ENCODE measurements at places on chromosomes 5 and 9.

GRCh38 chr5:157729858-157730257 lies 1.4 kb upstream of the THG1L start:
- DNase-seq: no peak

DNA sequence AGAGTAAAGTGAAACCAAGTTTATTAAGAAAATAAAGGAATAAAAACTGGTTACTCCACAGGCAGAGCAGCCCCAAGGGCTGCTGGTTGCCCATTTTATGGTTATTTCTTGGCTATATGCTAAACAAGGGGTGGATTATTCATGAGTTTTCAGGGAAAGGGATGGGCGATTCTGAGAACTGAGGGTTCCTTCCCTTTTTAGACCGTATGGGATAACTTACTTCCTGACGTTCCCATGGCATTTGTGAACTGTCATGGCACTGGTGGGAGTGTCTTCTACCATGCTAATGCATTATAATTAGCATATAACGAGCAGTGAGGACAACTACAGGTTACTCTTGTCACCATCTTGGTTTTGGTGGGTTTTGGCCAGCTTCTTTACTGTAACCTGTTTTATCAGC lies 323.9 kb upstream of the PTGER4 start:
- no peak for DNase-seq

DNA sequence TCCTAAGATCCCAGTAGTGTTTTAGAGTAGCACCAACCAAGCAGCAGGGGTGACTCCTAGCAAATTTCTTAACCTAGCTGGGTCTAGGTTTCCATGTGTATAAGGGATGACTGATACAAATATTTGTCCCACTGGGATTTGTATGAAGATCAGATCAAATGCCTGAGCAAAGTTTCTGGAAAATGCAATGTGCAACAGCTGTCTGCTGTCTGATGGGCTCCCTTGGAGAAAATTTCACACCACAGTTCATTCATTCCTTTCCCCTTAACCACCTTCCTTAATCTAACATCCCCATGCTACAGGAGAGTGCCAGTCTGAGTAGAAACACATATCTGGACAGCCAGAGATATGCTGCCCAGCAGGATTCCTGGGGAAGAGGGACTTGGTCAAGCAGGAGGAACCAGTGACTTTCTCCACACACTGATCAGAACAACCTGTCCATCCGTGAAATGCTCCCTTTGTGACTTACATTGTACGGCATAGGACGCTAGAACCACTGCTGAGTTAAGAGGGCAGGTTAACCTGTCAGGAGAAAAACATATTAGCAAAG lies 53.3 kb downstream of the PTPN3 start:
- no peak for DNase-seq

GRCh38 chr9:125586172-125586511 lies 120.9 kb downstream of the MAPKAP1 start:
- no peak for DNase-seq

GRCh38 chr5:121967187-121967586 lies 5.4 kb downstream of the SRFBP1 start:
- DNase-seq: no peak

All from progenitor cell of endocrine pancreas (in vitro differentiated cells).